ENCODE measurements at places on chromosomes 5 and 9.

- DNase-seq: no peak
These were observed 201.1 kb downstream of the PALM2AKAP2 start for GRCh38 chr9:109981091-109981490.

- DNase-seq: no peak
These were observed 90.5 kb downstream of the KCNT1 start for GRCh38 chr9:135792268-135793128.

- no peak for DNase-seq
These were observed 42.7 kb upstream of the IL17B start for GRCh38 chr5:149421834-149422233.

DNA sequence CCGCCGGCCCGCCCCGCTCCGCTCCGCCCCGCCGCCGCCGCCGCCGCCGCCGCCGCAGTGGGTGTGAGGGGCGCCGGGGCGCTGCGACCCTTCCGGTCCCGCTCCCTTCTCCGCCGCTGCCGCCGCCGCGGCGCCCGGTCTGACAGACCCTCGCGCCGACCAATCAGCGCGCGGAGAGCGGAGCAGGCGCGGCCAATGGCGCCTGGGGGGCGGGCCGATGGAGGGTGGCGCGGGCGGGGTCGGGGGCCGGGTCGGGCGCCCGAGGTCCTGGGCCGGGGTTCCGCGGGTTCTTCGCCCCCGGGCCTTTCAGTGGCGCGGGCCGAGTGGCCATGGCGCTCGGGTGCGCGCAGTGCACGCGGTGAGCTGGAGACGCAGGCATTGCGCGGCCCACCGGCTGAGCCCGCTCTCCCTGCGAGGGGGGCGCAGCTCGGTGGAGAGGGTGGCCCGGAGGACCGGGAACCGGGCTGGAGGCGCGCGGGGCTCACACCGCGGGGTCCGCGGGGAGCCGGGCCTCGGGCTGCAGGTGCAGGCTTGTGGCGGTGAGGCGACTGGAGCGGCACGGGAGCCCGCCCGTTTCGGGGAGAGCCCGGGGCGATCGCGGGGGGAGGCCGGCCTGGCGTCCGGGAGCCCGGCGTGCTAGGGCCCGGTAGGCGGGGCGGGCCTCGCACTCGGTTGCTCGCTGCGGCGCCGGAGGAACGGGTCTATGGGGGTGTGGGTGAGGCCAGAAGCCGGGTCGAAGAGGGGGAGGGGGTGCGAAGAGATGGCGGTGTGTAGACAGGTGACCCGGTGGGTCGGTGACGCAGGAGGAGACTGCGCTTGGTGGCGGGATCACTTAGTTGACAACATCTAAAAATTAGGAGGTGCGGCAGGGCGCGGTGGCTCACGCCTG, at the start of gene MAPK9:
Gene MAPK9 (minus strand): TSS at position 141 of the 889 bp plus-strand sequence. CDS start 11,522 bp downstream, outside the sequence.
- peak; percentile 91 for DNase-seq
